ENCODE measurements at places on chromosomes 7 and 10.

DNA sequence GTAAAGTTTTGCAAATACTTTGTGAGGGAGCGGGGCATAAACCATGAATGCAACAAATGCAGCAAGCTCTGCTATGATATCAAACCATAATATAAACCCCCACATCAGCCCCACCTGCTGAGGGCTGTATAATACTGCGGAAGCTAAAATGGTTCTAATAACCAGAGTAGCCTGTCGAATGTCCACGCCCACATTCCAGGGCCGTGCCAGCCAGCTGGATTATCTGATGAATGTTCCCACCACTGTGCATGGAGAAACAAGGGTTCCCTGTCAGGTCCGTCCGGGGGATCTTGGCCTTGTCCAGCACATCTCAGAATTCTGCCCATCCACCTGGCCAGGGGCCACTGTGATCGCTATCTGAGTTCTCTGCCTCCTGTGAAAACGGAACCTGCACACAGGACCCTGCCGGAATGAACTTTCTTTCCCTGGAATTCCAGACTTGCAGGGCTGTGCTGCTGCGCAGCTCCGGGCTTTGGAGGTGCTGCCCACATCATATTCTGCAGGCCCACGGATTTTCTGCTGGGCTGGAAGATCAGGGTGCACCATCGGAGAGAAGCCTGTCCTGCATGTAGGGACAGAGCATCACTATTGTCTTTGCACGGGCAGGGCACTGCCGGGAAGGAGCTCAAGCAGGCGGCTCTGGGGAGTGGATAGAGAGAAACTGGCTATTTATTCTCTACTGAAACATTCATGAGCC, 77.0 kb upstream of the GNA12 start:
- no peak for DNase-seq

DNA sequence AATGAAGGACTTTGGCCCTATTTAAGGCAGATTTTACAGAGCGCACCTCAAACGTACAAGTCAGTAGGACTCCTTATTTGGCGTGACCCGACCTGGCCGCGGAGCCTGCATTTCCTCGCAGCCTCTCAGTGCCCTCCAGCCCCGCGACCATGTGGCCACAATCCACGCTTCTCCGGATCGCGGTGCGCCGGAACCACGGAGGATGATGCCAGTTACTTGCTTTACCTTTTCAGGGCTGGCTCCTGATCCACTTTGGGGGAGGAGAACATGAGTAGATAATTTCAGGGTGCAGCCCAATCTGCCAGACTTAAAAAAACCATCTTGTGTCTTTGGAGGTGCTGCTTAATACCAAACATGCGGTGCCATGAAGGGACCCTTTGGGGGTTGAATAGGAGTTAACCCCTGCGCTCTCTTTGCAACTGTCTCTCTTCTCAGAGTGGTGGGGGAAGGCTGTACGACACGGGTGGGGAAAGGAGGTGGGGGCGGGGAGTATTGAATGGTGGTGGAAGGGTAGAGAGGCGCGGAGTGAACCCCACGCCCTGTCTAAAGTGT, 1.5 kb downstream of the FRAT1 start:
- no peak for DNase-seq

DNA sequence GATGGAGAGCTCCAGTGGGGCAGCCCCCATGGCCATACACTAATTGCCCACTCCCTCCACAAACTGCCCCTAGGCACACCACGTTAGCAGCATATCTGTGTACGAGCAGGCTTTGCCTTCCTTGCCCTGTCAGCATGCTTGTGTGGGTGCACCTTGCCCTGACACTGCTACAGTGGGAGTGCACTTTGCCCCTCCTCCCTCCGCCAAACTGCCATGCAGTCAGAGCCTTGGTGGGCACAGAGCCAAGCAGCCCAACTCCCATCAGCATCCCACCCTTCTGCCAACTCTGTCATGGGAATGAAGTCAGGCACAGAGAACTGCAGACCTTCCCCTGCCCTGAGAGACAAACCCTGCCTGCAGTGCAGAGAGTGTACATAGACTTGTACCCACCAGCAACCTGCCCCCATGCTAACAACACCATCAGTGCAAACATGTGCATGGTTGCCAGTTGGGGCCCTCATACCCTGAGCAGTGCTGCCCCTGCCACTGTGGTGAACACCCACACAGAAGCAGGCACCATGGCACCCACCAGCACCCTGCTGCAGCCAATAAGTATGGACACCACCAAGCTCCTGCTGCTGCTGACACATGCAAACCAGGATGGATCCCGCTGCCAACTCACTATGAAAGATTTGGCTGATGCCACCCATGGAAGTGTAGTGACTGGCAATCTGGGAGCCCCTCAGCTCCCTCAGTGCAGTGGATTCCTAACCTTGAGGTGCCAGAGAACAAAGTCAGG, 1197.7 kb upstream of the CELF2 start:
- DNase-seq = no peak

- no peak for DNase-seq
Measured at GRCh38 chr10:115914475-115914874, 358.5 kb downstream of the GFRA1 start.

- DNase-seq = no peak
Measured at GRCh38 chr10:125955766-125956165, 59.4 kb downstream of the FANK1 start.

- no peak for DNase-seq
Measured at GRCh38 chr10:62869958-62870357, 53.8 kb upstream of the EGR2 start.

DNA sequence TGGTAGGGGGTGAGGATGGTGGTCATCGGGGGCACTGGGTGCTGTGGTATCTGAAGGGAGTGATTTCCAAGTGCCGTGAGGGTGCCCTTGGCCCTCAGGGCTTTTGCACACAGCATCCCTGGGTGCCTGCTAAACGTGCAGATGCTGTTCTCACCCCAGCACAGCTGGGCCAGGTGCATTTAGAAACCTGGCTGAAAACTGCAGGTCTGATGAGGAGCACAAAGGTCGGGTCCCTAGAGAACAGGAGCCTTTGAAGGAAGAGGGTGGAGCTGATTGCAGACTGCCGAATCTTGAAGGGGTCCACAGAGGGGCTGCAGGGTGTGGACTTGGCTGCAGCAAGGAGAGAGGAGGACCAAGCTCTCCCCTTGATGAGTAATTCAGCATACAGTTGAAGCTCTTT, 32.0 kb downstream of the ZMIZ1 start:
- no peak for DNase-seq

GRCh38 chr10:13450069-13450468, 78.7 kb downstream of the BEND7 start:
- no peak for DNase-seq

DNA sequence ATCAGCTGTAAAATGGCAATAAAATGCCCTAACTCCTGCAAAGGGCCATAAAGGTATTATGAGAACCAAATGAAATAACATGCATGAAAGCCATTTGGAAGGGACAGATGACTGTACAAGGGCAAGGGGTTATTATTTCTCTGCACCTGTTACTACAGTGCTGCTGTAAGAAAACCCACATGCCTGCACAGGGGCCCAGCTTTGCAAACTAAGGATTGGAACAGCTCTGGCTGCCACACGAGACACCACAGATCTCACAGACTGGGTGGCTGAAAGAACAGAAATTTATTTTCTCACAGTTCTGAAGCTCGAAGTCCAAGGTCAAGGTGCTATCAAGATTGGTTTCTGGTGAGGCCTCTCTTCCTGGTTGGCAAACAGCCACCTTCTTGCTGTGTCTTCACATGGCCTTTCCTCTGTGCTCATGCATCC, 409.0 kb upstream of the NRP1 start:
- no peak for DNase-seq

DNA sequence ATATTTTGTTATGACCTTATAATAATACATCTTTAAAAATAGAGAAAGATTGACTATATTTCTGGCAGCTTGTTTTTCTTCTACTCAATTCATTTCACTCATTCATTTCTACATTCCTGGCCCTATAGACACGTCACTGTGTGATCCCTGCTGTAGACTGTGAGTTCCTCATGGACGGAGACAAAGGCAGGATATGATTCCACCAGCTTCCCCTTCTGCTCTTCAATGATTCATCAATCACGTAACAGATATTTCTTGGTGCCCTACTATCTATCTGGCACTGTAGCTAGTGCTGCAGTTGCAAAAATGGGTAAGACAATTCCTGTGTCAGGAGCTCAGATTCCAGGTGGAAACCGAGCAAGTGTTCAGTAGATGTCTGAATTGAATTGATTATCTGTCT, 415.0 kb downstream of the SFMBT2 start:
- DNase-seq = no peak

DNA sequence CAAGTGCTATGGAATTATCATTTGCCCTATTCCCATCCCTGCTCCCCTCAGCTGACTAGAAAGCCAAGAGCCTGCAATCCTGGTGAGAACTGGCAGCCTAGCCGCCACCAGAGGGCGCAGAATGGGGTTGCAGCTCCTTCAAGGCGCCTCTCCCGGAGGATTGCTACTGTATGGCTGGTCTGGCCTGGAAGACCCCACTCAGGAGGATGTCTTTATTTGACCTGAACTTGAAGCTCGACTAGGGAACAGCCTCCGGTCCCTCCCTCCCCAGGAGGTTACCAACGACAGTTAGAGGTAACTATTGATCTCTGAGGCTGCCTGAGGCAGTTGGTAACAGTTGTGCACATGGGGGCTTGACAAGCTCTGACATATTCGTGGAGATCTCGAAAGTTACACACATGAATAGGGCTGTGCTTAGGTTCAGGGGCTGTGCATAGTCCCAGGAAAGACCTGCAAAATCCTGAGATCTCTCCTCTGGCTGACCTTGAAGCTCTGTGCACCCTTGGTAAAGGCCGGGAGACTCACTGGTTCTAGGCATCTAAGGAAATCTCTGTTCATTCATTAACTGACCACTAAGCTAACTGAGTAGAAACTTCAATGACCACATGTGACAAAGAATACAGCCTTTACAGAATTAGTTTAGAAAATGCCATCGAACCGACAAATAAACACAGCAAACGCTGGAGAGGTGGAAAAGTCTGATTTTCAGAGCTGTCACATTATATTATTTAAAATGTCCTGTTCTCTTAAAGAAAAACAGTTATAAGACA, 65.7 kb downstream of the TSPAN12 start:
- DNase-seq = peak; percentile 5

- no peak for DNase-seq
Measured at GRCh38 chr7:27102581-27103442, at the start of gene HOXA2. TSS of gene HOXA2 (minus strand) at chr7:27102683. CDS start at chr7:27102500, 183 bp downstream.
